Muscle of back (tissue), 13 donors: ENCODE measurements at places on chromosomes 2 and 18. TPM values are rescaled to one million over a fixed set of nuclear protein-coding genes. Genes with fewer than 3 reads are reported as not detected.

NAT8 gene
- polyA plus RNA-seq, result not detected

PER2 gene
- 4.4 TPM for polyA plus RNA-seq

CGREF1 gene
- 2.6 TPM for polyA plus RNA-seq

CCDC85A gene
- polyA plus RNA-seq, result 3.0 TPM

SP100 gene
- 32.2 TPM for polyA plus RNA-seq

TSN gene
- 56.9 TPM for polyA plus RNA-seq

GRCh38 chr2:168738062-168738461 is 64.4 kb upstream of the NOSTRIN start:
- DNase-seq, result no peak

DNA sequence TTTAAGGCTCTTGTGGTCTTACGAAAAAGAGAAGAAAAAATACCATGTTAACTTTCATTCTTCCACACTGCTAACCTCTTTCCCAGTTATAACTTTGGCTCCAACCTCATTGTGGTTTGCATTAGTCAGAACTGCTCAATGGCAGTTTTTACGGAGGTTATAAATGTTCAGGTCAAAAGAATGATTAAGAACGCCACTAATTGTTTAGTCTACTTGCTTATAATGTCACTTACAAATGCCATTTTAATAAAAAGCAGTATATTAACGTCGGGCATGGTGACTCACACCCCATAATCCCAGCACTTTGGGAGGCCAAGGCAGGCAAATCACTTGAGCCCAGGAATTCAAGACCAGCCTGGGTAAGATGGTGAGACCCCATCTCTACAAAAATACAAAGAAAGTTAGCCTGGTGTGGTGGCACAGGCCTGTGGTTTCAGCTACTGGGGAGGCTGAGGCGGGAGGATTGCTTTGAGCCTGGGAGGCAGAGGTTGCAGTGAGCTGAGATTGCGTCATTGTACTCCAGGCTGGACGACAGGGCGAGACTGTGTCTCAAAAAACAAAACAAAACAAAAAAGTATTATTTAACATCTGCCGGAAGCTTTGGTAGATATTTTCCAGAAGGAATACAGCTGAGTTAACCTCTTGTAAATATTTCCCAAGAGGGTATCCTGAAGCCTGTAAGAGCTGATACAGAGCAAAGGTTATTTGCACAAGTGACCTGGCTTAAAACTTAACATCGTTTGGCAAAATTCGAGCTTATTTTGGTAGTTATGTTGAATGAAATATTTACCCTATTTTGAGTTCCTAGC is 5.1 kb downstream of the AGPS start:
- DNase-seq, result peak; percentile 85

DNA sequence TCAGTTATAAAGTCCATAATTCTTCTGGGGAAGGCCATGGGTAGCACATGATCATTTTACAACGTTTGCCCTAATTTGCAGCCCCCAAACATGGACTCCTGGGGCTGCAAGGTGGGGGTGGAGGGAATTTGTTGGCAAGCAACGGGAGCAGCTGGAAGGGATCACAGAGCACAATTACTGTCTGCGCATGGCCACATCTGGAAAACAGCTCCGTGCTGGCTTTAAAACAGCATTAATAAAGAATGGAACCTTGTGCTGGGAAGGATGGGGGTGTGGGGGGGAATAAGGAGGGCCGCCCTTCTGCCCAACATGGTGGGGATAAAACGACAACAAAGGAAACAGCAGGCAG is 60.9 kb upstream of the SLC14A2 start:
- peak; percentile 41 for DNase-seq

GRCh38 chr18:77369644-77370043 is 120.0 kb downstream of the GALR1 start:
- no peak for DNase-seq

DNA sequence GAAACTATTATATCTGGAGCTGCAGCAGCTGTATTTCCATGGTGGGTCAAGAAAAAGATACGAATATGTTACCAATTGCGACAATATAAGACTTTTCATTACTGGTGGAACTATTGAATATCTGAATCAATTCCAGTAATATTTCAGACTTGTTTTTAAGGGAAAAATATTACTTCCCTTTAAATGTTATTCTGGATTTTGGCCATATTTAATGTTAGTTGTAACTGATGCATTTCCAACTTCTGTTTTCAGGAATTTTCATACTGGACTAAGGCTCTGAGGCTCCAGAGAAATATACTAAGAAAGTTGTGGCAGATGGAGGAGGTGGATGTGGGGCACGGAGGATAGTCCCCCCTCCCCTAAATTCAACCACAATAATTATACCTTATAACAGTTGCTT is 555.2 kb upstream of the SETBP1 start:
- no peak for DNase-seq

DNA sequence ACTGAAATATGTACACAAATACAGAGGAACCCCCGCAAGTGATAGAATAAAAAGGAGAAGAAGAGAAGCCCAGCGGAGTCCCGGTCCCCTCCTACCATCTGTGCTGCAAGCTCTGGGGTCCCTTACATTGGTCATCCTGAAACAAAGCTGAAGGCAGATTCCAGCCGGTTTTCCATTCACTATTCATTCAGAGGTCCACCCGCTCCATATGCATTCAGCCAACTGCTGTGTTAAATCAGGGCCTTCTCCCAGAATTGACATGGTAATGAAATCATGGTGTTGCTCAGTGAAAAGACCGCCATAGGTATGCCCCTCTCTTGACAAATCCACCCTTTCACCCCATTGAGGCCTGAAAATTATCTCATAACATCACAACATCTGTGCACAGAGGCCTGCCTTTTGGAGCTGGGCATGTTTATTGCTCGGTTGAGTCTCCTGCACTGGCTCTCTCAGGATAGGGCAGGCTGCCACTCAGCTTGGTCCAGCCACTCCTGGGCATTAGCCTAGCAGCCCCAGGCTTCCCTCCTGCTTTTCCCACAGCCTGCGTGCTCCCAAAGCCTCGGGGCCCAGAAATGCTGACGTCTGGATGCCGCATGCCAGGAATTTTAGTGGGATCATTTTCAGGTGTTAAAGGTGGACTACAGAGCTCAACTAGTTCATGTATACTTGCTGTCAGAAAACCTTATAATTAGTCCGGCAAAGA is 39.3 kb upstream of the ID2 start:
- no peak for DNase-seq

GRCh38 chr2:111037128-111037527 is 83.6 kb upstream of the BCL2L11 start:
- no peak for DNase-seq

- no peak for DNase-seq
Observed at GRCh38 chr2:129915303-129915840, 64.1 kb upstream of the RAB6C start.

DNA sequence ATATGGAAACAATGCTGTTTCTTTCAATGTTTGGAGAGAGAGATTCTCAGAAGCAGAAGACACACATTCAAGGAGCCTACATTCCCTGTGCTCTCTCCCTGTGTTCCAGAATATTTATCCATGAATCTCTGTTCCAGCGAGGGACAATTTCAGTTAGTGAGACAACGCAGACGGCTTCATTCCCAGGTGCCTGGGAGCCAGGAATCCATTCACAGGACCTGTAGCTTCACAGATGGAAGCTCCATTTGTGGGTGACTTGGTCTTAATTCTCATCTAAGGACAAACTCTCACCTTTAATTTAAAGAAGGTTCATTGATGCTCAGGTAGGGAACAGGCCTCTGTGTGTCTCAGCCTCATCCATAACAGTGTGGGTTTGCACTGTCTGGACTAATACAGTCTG is 1156.6 kb downstream of the RPIA start:
- DNase-seq, result no peak

DNA sequence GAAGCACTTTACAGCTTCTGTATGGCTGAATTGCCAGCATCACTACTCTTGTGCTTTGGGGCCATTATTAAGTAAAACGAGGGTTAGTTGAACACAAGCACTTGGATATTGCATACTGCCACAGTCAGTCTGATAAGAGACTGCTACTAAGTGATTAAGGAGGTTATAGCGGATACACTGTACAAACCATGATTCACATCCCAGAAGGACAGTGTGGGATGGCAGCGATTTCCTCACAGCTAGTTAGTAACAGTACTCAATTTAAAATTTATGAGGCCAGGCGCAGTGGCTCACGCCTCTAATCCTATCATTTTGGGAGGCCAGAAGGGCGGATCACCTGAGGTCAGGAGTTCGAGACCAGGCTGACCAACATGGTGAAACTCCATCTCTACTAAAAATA is 2.6 kb upstream of the BMPR2 start:
- no peak for DNase-seq

DNA sequence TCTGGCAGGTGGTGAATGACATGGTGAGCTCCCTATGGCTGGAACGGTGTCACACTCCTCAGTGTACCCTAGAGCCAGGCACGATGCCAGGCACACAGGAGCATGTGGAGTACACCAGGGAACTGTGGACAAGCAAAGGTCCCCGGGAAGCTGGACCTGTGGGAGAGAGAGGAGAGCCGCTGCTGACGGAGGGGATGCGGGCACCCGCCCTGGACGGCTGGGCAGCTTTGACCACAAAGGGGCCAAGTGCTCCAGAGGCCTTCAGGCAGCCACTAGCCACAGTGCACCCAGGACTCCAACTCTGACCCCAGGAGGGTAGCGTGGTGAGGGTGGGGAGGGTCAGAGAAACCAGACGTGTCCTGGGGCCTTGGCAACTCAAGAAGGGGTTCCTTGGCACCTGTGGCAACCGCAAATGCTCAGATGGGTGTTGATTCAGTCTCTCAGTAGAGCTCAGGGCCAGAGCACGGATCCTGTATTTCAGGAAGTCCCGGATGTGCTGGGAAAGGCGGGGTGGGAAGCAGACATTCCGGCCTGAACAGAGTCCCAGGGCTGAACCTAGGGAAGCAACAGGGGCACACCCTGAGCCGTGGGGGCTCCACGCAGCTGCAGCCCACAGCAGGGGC is 2.3 kb upstream of the MAB21L4 start:
- no peak for DNase-seq
